ENCODE measurements at places on chromosomes 6 and 20.

GRCh38 chr6:170288852-170289179 is 2.1 kb downstream of the DLL1 start:
- no peak for DNase-seq

- DNase-seq = no peak
Measured at GRCh38 chr6:119541132-119541905, 191.8 kb upstream of the MAN1A1 start.

- DNase-seq = no peak
Measured at GRCh38 chr6:136307351-136307750, 17.7 kb upstream of the BCLAF1 start.

DNA sequence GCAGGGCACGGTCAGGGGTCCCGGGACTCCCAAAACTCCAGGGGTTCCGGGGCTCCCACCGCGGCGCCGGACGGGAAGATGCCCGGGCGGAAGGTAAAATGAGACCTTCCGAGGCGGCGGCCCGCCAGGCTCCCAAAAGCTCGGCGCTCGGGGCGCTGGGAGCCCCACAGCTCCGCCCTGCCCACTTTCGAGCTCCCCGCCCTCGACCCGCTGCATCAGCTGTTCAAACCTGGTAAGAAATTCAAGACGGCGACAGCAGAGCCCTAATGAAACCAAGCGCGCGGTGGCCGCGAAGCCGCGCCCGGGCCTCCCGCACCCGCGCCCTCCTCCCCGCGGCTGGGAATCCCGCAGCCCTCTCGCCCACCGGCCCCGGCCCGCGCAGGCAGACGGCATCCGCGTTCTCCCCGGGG is 369 bp downstream of the SLC4A11 start:
- peak; percentile 72 for DNase-seq

GRCh38 chr20:57683287-57683686 is 26.5 kb downstream of the PMEPA1 start:
- DNase-seq = no peak

GRCh38 chr6:27839626-27840475 is 72.3 kb downstream of the OR2B2 start:
- no peak for DNase-seq

DNA sequence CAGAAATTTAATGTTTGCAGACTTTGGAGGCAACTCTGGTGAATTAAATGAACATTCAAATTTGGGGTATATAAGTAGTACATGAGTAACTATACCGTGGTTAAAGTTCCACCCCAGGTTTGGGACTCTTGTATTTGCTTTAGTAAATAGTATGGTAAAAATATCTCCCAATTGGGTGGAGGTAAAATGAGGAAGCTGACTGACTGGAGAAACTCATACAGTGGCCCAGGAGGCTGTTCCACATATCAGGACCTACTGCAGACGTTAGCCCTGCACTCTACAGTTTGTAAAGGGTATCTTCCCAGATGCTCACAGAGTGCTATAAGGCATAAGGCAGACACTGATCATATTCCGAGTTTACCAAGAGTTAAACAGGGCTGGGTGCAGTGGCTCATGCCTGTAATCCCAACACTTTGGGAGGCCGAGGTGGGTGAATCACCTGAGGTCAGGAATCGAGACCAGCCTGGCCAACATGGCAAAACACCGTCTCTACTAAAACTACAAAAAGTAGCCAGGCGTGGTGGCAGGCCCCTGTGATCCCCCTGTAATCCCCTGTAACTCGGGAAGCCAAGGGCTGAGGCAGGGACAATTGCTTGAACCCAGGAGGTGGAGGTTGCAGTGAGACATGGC is 53.7 kb downstream of the CPXM1 start:
- DNase-seq = no peak

DNA sequence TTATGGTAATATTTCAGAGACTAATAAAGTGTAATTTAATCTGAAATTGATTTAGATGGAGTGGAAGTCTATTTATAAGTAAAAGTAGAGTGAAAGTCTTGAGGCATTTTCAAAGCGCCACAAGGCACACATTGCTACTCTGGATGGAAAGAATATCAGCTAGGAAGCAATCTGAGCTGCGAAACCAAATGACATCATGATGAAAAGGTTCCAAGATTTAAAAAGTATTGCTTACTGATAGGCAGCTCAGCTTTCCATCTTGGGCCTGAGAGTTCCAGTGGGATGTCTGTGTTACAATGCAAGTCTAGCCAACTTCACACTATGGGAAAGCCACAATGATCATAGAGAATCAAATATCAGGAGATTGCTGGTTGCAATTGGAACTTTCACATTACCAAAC is 126.9 kb upstream of the VGLL2 start:
- no peak for DNase-seq

DNA sequence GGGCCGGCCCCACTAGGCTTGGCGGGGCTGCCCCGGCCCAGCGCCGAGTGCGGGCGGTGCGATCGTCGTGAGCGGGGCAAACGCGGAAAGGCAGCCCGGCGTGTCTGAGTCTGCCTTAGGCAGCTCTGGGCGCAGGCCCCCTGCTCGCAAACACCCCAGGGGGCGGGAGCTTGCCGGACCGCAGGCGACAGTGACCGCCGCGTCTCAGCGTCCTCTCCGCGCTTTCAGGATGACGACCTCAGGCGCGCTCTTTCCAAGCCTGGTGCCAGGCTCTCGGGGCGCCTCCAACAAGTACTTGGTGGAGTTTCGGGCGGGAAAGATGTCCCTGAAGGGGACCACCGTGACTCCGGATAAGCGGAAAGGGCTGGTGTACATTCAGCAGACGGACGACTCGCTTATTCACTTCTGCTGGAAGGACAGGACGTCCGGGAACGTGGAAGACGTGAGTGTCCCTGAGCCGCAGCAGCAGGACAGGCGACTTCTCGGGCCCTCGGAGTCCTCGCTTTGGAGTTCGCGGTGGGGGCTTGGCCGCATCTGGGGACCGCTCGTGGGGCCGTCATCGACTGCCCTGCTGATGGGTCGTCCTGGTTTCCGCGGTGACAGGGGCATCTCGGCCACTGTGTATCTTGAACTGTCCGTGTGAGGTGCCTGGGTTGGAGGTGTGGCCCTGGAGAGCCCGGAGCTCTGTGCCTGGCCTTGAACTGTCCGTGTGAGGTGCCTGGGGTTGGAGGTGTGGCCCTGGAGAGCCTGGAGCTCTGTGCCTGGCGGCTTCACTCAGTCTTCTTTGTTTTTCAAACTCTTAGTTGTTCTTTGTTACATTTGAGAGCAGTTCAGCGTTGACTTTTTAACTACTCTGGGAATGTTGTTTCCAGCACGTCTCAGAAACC is 786 bp downstream of the ADRM1 start:
- peak; percentile 64 for DNase-seq

DNA sequence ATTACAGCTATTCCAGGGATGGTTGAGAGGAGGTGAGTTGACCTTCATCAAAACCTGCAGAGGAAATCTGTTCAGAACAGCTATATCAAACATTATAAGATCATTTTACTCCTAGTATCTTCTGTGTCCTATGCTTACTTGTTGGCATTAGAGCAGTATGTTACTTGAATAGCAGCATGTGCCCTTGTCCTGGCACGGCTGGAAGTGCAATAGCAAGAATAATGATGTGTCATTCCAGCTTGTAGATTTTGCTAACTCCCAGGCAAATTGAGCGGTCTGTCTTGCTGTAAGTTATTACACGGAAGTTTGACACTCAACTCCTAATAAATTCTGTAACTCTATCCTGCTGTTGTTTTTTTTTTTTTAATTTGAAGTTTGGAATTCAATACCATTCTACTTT is 385.5 kb downstream of the TENT5A start:
- no peak for DNase-seq

DNA sequence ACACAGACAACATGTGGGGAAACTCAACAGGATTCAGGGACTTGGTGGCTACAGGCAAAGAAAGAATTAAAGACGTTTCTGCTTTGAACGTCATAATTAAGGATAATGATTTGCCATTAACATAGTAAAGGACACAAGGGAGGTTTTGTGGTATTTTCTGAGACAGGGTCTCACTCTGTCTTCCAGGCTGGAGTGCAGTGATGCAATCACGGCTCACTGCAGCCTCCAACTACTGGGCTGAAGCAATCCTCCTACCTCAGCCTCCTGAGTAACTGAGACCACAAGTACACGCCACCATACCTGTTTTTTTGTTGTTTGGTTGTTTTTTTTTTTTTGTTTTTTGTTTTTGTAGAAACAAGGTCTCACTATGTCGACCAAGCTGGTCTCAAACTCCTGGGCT is 62.4 kb downstream of the MAP3K5 start:
- DNase-seq = no peak

DNA sequence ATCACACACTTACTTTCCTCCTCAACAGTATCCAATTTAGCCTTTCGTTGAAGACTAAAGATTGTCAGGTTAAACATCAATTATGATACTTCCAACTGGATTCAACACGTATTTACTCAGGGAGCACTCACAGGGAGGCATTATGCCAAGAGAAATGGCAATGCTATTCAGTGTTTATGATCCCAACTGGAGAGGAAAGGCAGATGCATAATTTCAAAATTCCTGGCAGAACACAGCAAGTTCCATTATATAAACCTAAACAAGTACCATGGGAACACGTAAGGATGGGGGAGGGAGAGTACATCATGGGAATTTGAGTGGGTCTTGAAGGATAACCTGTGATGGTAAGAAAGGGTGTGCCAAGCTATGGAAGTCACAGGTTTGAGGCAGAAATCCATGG is 112.7 kb downstream of the ISM1 start:
- no peak for DNase-seq

DNA sequence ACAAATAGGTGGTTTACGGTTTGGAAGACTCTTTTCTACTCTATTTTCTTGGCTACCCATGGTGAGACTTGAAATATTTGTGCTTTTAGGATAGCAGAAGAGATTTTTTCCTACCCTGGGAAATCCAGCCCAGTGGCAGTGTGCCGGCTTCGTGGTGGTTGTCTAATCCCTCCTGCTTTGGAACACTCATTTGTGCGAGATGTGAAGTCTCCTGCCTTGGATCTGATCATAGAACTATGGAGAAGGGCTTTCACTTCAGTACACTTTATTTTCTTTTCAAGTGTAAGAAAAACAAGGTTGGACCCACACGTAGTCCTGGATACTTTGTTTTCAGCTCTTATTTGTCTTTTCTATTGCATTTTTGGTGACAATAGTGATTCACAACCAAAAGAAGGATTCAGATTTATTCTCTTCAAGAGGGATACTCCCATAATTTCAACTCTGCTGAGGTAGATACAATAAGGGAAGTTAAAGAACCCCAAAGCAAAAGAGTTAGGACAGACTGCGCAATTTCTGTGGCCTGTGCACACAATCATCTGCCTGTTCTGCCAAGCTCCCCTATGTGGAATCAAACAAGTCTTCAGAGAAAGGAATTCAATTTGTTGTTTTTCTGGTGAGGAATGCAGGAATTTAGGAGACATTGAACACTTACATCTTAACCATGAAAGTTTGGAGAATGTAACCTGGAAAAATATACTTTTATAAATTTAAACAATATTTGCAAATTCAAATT is 413.2 kb downstream of the GJA1 start:
- DNase-seq = no peak

- DNase-seq = no peak
Measured at GRCh38 chr6:4612636-4613171, 163.5 kb upstream of the CDYL start.

GRCh38 chr6:157328108-157328692 is 4.9 kb upstream of the TMEM242 start:
- no peak for DNase-seq

DNA sequence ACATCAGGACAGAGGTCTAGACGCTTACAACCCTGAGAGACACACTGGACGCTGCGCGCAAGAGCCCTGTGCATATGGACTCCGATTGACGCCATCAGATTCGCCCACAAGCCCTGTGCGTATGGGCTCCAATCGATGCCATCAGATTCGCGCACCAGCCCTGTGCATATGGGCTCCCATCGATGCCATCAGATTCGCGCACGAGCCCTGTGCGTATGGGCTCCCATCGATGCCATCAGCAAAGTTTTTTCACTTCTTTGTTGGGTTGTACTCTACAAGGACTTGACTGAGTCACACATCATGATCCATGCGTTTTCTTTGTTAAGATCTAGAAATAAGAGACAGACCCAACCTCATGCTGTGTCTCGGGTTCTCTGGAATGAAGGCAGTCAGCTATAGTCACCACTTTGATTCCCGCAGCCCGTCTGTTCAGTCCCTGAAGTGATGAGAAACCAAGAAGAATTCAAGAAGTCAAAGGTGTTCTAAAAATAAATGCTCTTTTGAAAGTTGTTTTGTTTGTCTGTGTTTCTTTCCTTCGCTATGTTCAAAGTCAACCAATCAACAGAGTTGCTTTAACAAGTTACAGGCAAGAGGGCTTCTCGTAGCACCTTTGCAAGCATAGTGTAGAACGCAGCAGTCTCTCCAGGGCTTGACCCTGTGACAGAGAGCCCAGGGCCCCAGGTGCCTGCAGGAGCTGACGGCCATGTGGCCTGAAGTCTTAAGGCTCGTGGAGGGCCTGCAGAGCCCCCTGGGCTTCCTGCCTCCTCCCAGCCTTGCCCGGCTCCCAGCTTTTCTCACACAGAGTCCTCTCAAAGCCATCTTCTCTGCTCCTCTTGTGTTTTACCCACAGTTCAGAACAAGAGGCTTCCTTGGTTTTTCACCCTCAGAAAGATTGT is 7.9 kb downstream of the RPS6KA2 start:
- peak; percentile 9 for DNase-seq

GRCh38 chr20:16096756-16097326 is 476.4 kb downstream of the KIF16B start:
- DNase-seq = no peak

DNA sequence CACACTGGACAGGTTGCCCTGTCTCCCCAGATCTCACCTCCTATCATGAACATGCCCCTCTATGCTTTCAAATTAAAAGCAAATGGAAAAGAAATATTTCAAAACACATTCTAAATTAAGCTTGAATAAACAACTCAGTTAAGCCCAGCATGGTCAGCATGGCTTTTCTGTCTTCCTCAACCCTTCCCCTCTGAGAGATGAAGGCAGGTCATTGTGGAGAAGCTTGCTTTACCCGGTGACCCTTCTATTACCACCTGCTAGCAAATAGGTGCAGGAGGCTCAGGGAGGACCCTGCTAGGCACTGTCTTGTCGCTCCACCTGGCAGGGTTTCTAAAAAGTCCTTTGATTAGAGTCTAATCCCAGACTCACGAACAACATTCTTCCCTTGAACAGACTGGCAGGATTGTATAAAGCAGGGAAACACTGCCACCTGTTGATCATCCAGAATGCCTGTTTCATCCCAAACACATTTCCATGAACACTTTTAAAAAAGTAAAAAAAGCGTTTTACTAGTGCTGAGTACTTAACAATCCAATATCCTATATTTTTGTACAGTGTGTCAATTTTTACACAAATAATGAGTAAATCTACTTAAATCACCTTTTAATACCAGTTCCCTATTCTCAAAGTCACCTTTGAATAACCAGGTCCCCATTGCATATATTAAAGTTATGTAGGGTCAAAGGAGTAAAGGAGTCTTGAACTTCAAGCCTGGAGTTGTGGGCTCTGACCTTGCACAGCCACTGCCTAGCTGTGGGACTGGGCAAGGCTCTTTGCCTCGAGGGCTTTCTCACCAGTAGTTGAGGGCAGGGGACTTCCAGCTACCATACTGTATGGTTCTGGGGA is 75.5 kb downstream of the GPR6 start:
- peak; percentile 9 for DNase-seq

DNA sequence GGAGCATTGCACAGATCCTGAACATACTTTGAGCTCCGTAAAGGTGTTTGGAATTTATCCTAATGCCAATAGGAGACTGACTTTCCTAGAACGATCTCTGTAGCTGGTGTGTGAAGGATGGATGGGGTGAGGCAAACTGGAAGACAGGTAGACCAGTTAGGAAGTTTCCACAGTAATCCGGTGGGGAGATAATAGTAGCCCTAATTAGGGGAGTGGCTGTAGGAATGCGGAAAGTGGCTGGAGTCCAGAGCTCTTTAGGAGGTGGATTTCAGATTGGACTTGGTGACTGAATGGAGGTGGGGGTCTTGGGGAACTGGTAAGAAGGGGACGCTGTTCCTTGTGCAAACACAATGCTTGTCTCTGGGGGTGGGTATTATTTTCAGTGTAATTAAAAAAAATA is 146.3 kb downstream of the SOX4 start:
- DNase-seq = no peak
